NCI-H1092 (cell line): ENCODE measurements at places on chromosomes 16 and 17.

- DNase-seq: no peak
Measured at GRCh38 chr17:45581860-45582259, 91.3 kb upstream of the PLEKHM1 start.

DNA sequence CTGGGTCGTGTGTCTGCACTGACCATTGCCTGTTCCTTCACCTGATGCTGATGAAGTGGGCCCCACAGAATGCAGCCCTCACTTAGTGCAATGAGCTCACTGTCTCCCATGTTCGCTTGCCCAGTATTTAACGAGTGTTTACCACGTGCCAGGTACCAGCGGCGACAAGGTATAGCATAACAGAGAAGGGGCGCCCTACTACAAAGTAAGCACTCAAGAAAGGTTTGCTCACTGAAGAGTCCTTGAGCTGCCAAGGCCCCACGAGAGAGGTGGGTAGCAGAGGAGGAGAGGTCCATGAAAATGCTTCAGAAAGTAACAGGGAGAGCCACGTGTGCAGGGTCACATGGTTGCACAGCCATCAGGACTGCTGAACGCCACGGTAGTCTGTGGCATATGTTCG is 230.0 kb downstream of the NTN1 start:
- DNase-seq: no peak

DNA sequence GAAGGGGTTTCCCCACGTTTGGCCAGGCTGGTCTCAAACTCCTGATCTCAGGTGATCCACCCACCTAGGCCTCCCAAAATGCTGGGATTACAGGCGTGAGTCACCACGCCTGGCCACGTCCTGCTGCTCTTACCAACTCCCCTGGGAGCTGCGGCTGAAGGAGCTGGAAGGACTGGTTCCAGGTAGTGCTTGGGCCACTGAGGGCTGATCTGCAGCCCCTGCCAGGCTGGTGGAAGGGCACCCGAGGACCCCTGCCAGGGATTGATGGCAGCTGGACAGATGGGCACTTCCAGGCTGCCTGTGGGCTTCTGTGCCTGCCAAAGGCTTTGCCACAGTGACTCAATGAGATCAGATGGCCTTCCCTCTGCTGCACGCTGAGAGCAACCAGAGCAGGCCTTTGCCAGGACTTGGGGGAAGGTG is 2.3 kb downstream of the OXLD1 start:
- no peak for DNase-seq

DNA sequence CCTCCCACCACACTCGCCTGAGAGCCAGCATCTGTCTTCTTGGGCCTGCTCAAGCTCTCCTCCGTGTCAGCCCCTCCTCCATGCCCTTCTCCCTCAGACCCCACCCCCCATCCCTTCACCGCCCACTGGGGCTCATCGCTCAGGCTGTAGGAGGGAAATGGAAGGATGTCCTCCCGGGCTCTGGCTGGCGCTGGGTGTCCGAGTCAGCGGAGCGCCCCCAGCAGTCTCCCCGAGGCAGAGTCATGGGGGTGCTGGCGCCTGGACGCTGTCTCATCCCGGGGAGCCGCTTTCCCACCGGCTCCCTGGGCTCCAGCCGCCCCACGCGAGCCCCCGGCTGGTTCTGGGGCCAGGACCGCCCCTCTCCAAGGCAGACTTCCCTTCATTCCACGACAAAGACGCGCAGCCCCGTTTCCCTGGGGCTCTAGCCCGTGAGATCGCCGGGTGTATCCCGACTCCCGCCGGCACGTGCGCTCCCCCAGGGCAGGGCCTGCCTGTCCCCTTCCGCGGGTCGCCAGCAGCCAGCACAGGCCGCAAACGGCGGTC is 428 bp upstream of the ANTKMT start:
- peak; percentile 65 for DNase-seq

GRCh38 chr17:39264119-39264518 is 38.4 kb upstream of the STAC2 start:
- no peak for DNase-seq

DNA sequence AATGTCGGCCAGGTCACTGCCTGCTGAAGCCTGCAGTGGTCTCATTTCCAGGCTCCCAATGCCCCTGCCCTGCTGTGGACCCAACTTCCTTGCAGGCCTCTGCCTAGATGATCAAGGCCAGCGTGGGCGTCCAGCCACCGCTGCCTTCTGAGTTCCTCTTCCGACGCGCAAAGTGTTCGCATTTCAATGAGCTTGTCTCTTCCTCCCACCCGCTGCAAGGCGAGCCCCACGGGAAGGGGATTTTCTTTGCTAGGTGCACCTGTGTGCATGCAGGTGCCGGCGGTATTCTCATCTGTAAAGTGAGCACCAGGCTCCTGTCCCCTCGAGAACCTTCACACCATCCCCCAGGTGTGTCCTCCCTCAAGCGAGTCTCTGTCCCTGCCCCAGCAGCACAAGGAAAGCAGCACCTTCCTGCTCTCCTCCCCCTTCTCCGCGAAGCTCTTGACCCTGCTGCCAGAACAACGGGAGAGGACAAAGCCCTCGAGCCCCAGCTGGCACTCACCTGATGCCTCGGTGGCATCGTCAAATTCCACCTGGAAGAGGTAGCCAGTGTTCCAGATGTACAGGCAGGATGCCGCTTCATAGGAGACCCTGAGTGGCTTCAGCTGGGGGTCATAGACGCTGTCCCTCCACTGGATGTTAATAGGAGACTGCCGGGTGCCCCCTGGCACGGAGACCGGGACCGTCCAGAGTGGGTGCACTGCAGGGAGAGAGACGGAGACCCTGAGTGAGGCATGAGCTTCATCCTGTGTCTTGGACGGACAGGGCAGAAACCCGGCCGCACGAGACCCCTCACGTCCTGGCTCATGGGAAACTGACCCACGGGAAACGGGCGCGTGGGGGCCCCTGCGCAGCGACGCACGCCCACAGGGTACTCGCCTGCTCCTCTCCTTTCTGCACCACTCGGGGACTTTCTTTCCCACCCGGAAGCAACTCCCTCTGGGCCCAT is 9.8 kb downstream of the CA5A start:
- DNase-seq: peak; percentile 31

DNA sequence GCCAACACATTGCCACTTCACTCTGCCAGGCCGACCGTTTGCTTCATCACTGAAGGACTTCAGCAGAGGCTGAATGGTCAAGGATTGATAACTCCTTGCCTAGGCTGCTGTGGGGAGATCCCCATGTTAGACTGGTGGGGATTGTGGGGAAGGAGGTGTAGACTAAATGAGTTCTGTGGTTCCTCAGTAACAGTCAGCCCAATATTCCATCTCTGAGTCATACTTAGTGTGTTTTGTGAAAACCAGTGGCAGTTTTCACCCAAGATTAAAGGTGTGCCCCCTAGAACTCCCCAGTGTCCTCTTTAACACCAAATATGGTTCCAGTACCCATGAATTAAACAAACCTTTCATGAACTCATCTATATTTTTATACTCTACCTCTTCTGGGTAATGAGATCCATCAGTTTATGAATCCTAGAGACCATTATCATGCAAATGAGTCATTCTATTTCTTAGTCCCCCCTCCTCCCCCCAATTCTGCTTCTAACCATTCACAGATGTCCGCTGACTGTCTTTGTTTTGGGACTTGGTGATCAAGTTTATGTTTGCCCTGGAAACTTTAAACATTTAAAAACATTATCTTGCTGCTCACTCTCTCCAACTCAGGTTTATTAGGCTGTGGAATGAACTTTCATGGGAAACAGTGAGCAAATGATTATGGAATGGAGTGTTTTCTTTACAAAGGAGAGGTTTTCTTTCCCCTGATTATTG is 66.8 kb upstream of the GAS7 start:
- no peak for DNase-seq

GRCh38 chr17:80695979-80696378 is 151.3 kb downstream of the RPTOR start:
- DNase-seq: no peak

DNA sequence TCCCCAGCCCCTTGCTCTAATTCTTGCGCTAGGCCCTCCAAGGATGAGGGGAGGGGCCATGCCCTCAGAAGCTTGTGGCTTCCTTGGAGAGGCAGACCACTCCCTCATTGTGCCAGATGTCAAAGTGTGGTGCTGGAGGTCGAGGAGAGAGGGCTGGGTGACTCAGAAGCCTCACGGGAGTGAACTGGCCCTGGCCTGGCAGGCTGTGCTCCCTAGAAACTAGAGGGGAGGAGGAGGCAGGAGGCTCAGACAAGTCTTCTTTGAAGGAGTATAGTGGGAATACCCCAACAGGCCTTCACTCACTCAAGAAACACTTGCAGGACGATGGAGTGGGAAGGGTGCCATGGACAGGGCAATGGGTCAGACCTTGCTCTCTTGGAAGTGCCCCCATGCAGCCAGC is 18.5 kb downstream of the ANKRD40 start:
- no peak for DNase-seq

DNA sequence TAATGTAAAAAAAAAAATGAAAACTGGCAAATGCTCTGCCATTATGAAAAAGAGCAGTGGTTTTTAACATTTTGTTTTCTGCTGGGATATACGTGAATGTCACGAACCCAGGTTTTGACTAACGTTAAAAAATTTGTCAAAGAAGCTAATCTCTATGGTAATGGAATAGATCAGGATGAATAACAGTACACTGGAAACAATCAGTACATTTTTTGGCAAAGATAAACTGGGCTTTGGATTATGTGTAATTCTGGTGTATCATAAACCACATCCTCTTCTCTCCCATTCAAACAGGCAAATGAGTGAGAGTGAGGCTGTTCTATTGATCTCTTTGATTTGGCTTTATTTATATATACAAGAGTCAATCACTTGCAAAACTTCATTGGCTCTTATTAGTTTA is 207.0 kb upstream of the IRX3 start:
- DNase-seq: no peak

DNA sequence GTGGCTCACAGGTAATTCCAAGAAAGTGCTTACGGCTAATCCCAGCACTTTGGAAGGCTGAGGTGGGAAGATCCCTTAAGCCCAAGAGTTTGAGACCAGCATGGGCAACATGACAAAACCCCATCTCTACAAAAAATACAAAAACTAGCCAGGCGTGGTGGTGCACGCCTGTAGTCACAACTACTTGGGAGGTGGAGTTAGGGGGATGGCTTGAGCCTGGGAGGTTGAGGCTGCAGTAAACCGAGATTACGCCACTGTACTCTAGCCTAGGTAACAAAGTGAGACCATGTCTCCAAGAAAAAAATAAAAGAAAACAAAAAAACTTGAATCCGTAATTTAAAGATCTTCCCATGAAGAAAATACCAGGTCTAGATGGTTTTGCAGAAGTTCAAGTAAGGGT is 5.0 kb downstream of the ICAM2 start:
- DNase-seq: no peak

- peak; percentile 36 for DNase-seq
Measured at GRCh38 chr16:87203060-87203656, 114.0 kb downstream of the C16orf95 start.

- DNase-seq: no peak
Measured at GRCh38 chr16:50616883-50617645, 64.0 kb downstream of the SNX20 start.

DNA sequence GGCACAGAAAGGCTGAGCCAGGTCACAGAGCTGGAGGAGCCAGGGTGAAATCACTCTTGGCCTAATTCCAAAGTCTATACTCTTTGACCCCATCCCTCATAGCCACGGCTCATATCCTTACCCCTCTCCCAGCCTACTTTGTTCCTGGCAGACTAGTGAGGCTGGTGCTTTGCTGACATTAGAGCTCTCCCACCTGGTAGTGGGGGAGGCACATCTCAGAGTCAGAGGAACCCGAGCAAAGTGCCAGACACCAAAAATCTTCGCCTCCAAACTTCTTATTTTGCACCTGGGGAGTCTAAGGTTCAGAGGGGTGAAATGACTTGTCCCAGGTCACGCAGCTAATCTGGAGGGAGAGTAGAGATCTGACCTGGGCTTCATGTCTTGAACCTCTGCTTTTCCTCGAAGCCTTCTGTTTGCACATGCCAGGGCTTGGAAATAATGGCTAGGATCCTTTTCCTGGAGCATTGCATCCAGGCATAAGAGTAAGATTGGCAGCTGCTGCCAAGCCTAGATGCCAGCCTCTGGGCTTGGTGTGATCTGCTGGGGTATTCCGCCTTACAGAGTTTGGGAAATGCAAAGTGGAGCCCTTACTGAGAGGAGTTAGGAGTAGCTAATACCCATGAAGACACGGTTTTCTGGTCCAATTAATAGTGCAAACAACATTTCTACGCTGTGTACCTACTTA is 126.9 kb downstream of the SPACA3 start:
- DNase-seq: no peak

DNA sequence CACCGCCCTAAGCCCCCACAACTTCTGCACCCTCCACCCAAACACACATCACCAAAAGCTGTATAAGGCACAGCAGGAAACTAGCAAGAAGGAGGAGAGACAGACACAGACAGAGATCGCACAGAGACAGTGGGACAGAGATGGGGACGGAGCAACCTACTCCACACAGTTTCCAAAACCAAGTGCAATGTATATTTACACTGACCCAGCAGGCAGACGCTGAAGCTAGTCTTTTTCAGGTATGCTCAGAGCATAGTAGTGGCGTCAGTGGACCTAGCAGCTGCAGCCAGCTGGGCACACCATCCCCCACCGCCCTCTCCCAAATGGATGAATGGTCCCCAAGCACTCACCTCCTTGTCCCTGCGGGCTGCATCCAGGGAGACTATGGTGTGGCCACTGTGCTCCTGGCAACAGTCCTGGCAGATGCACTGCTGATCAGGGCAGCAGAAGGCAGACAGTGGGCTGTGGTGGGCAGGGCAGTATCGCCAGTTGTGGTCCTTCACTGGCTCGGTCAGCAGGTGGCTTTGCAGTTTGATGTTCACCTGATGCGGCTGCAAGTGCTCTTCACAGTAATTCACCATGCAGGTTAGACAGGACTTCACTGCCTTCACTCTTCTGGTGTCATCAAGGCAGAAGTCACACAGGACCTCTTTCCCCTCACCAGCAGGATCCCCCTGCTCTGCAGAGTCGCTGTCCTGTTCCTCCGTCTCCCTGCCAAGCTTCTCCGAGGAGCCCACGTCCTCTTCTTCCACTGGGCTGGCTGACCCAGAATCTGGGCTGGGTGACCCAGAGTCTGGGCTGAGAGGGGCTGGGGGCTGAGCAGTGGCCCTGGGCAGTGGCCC is 31.5 kb upstream of the FBXW10B start:
- peak; percentile 2 for DNase-seq

GRCh38 chr17:28982131-28982793 is 23.6 kb downstream of the SEZ6 start:
- no peak for DNase-seq

DNA sequence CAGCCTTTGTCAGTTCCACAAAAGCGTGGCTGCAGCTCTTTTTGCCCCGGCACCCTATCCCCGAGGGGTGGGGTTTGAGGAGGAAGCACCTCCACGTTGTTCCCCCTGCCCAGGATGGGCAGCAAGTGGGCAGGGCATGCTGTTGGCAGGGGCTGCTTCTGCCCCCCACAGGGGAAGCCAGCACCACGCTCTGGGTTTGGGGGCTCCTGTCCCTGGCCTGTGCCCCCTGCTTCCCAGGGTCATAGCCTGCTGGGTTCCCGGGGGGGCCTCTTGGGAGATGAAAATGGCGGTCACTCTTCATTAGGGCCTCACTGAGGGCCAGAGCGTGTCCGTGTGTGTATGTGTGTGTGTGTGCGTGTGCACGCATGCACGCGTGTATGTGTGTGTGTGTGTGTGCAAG is 22.8 kb downstream of the LASP1 start:
- no peak for DNase-seq
